Activated T-cell treated with anti-CD3 and anti-CD28 coated beads, Interleukin-2, amount 50 U/mL, for 24 hours (primary cell): ENCODE measurements at places on chromosomes 12 and 14.
A peak's percentile ranks its signal among the peaks of the same experiment; 100 is the strongest.

DNA sequence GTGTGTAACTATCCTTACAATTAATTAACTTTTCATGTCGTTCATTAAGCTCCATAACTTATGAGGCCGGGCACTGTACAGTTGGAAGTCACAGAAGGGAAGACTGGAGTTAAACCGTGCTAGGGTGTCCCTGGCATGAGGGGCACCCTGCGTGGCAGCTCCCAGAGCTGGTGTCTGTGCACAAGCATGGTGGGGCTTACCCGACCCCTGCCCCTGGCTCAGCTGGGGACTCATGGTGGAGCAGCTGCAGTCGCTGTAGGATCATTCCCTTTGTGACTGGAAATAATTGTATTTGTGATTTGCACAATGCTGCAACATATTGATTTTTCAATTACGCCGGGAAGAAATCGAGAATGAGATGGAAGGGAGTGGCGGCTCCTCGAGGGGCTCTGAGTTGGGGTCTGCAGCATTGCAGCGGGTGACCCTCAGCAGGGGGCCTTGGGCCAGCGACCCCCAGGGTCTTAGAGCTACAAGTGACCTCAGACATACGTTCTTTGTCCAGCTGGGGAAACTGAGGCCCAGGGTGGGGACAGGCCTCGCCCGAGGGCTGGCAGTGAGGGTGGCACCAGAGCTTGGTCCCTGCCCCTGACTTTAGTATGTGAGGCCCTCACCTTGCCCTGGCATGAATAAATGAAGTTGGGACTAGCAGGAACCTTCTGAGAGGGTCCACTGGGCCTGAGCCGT lies 125.4 kb downstream of the KIF26A start:
- peak; percentile 11 for DNase-seq

DNA sequence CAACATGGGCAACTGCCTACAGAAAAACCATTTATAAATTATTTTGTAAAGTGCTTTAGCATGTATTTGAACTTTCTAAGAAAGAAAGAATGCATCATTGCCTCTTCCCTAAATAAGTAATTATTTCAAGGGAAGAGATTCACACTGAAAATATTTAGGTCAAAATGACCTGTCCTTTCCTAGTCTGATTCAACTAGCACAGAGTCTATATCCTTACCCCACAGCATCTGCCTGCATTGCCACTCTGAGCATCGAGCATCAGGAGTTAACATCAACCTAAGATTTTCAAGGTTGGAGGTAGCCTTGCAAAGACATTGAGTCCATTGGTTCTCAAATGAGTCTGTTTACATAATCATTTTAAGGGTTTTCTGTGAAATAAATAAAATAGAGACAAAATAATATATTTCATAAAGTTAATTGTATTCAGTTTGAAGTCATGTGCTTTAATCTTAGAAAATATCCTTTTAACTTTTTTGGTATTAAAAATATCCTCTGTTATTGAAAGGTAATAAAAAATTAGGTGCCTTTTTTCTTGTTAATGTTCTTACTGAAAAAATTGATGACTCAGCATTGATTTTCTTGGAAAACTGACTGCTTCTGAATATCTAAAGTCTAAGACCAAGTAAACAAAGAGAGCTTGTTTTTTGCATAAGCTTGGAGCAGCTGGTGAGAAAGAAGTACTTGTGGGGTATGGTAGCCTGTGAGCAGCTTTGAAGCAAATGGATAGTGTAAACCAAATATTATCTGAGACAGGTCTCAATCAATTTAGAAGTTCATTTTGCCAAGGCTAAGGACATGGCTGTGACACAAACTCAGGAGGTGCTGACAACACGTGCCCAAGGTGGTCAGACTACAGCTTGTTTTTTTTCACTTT lies 269.0 kb upstream of the CLEC14A start:
- DNase-seq, result no peak

GRCh38 chr12:72141381-72141780 lies 130.8 kb upstream of the TRHDE start:
- no peak for DNase-seq

DNA sequence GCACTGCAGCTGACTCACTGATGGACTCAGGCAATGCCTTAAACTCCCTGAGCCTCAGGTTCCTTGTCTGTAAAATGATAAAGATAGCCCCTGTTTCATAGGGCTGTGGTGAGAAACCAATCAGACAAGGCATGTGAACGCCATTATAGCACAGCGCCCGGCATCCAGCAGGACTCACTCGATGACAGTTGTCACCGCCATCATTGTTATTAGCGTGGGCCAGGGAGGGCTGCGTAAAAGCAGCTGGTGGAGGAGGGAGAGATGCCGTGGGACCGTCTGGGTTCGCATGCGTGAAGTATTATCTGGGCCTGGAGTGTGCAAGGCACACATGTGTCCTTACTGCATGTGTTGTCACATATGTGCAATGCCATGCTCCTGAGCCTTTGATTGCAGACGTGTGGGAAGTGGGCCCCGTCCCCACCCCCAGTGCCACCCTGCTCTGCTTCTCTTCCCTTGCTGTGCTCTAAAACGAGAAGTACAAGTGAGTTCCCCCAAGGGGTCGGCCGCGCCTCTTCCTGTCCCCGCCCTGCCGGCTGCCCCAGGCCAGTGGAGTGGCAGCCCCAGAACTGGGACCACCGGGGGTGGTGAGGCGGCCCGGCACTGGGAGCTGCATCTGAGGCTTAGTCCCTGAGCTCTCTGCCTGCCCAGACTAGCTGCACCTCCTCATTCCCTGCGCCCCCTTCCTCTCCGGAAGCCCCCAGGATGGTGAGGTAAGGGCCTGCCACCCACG lies at the start of gene PTPN6:
Gene PTPN6, plus strand, starts transcription at position 546 of the 730 bp plus-strand sequence. Its CDS starts 157 bp downstream, at position 703.
- peak; percentile 83 for DNase-seq

- DNase-seq, result no peak
Measured at GRCh38 chr12:10503460-10503859, 2.2 kb upstream of the EIF2S3B start.

DNA sequence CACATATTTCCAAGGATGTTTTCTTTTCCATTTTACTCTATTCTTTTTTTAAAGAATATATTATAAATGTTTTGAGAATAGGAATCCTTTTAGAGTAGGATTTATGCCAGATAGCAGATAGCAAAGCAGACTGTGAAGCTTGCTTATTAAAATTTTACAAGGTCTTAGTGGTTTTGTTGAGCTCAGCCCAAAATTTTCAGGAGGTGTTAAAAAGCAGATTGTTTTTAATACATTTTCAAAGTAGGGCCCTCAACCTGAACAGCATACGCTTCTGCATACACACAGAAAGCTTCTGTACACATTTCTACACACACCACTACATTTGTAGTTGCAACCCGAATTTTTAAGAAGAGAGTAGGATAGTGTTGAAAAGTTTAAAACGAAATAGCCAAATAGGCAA lies 151.0 kb downstream of the EPS8 start:
- no peak for DNase-seq
